ENCODE measurements at places on chromosomes 1 and 21.
A peak's percentile ranks its signal among the peaks of the same experiment; 100 is the strongest.

- H3K4me3 ChIP-seq, result no peak overlapping the region
- no peak overlapping the region for H3K27ac ChIP-seq
- H3K4me1 ChIP-seq, result peaks cover 11% of the 10 kb centered on the region
- no peaks in the 10 kb centered on the region for H3K27me3 ChIP-seq
Observed at GRCh38 chr1:154418062-154418921, 13.1 kb downstream of the IL6R start.

GRCh38 chr1:22107126-22107525, 35.8 kb downstream of the WNT4 start:
- no peak overlapping the region for H3K4me3 ChIP-seq
- H3K27me3 ChIP-seq, result no peaks in the 10 kb centered on the region
- DNase-seq, result peak; percentile 14
- peaks cover 31% of the 10 kb centered on the region for H3K36me3 ChIP-seq
- H3K4me1 ChIP-seq, result peaks cover 38% of the 10 kb centered on the region
- H3K27ac ChIP-seq, result no peak overlapping the region

DNA sequence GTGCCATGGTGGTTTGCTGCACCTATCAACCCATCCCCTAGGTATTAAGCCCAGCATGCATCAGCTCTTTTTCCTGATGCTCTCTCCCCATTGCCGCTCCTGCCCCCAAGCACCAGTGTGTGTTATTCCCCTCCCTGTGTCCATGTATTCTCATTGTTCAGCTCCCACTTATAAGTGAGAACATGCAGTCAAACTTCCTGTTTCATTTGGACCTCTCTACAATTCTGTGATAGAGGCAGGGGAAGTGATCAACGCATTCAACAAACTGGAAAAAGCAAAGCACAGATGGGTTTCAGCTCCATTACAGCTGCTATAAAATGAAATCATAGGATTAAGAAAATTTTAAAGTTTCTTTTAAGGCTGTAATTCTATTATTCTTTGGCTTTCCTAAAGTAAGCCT, 23.3 kb upstream of the CD55 start:
- H3K36me3 ChIP-seq, result no peaks in the 10 kb centered on the region
- DNase-seq, result no peak
- H3K27me3 ChIP-seq, result no peaks in the 10 kb centered on the region
- peaks cover 5% of the 10 kb centered on the region for H3K4me1 ChIP-seq
- H3K4me3 ChIP-seq, result no peak overlapping the region
- H3K27ac ChIP-seq, result no peak overlapping the region

GRCh38 chr21:45011911-45012661, 62.3 kb upstream of the ADARB1 start:
- H3K4me1 ChIP-seq, result peaks cover 1% of the 10 kb centered on the region
- DNase-seq, result no peak
- H3K27ac ChIP-seq, result no peak overlapping the region

DNA sequence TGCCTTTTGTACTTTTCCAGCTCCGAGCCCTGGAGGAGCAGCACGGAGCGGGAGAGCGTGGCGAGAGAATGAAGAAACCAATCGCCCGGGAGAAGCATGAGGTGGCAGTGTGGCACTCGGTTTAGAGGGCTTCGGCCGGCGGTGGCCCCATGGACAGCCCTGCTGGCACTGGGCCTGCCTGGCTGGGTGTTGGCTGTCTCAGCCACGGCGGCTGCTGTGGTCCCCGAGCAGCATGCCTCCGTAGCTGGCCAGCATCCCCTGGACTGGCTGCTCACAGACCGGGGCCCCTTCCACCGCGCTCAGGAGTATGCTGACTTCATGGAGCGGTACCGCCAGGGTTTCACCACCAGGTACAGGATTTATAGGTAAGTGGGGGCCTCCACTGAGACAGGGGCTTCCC, 59.0 kb downstream of the BRINP2 start:
- H3K27me3 ChIP-seq, result no peaks in the 10 kb centered on the region
- H3K4me1 ChIP-seq, result no peaks in the 10 kb centered on the region
- no peak overlapping the region for H3K4me3 ChIP-seq
- no peak overlapping the region for H3K27ac ChIP-seq
- no peaks in the 10 kb centered on the region for H3K36me3 ChIP-seq
